ENCODE measurements at places on chromosomes 7 and 10.

GRCh38 chr10:117968354-117969182, 78.2 kb downstream of the RAB11FIP2 start:
- no peak for DNase-seq

- no peak for DNase-seq
Observed at GRCh38 chr10:69865450-69865849, 63.7 kb downstream of the COL13A1 start.

DNA sequence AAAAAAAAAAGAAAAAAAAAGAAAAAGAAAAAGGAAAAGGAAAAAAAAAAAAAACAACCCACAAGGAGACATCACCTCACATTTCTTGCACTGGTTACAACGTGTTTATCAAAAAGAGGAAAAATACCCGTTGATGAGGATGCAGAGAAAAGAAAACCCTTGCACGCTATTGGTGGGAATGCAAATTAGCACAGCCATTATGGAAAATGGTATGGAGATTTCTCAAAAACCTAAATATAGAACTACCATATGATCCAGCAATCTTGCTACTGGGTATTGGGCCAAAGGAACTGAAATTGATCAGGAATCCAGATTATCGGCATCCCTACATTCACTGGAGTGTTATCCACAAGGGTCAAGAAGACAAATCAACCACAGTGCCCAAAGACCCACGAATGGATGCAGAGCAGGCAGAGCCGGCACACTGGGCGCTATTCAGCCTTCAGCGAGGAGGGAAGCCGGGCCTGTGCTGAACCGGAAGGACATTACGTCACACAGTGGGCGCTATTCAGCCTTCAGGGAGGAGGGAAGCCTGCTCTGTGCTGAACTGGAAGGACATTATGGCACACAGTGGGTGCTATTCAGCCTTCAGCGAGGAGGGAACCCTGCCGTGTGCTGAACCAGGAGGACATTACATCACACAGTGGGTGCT, 258.7 kb downstream of the ZMYND11 start:
- DNase-seq, result no peak

- DNase-seq, result no peak
Observed at GRCh38 chr10:101031796-101032636, 982 bp downstream of the SFXN3 start.

DNA sequence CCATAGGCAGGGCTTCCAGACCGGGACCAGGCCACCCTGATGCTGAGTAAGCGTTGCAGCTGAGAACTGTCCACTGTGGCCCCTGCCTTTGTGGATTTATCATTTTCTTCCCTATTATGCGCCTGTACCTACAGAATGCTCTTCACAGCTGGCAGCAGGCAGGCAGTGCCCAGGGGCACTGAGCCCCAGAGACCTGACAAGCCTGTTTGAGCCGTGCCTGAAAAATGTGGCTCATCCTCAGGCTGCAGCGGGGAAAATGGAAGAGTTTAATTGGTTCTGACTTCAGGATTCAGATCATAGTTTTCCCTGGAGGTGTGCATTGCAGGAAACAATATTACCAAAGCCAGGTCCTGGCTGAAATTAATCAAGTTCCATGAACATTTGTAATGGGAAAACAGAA, 200.2 kb downstream of the ZNF438 start:
- DNase-seq, result no peak

DNA sequence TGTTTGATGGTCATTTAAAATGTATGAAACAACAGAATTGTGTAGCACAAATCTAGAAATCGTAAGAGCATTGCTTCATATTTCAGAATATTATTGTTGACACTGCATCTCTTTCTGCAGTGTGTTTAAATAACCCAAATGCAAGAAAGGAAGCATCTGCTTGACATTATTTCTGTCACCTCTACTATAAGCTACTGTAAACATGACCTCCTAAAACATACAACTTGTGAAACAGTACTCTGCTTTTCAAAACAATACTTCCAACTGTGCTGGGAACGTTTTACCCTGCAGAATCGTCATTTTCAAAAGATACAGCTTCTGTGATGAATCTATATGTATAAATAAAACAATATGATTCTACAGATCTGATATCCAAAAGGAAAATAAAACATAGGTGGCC, 82.0 kb downstream of the RNF133 start:
- DNase-seq, result no peak

GRCh38 chr10:28668363-28669226, 8.7 kb upstream of the BAMBI start:
- no peak for DNase-seq
